Pancreas (tissue), 10 donors: ENCODE measurements at places on chromosomes 12 and 14. TPM values are rescaled to one million over a fixed set of nuclear protein-coding genes. Genes with fewer than 3 reads are reported as not detected.

DNA sequence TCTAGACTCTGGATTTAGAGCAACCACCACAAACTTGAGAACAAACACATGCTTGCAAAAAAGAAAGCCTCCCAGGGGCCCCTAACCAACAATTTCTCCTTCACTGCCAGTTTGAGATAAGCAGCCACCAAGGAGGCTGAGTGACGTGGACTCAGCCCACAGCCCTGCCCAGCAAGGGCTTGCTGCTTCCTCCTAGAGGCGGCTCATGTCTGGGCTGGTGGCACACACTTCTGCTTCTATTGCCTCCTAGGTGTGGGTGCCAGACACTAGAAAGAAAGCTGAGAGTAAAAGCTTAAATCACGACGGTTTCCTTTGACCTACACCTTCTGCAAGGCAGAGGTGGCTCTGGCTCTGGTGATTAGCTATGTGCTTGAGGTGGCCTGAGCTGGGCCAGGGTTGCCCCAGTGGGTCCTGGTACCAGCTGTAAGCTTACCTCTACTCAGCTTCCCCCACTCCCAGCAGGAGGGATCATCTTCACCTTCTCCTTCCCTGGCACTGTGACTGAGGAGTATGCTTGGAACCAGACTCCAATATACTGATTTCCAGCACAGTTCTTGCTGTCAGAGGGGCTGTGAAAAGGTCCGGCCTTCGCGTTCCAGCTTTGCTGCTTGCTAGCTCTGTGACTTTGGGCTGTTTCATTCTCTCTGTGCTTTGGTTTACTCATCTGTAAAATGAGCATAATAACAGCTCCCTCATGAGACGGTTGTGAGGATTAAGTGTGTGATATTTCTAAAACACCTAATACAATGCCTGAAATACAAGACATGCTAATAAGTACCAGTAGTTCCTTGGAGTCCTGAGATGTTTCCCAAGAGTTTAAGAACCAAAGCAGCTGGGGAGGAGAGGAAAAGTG is 89.7 kb upstream of the PARP11 start:
- DNase-seq: no peak

DNA sequence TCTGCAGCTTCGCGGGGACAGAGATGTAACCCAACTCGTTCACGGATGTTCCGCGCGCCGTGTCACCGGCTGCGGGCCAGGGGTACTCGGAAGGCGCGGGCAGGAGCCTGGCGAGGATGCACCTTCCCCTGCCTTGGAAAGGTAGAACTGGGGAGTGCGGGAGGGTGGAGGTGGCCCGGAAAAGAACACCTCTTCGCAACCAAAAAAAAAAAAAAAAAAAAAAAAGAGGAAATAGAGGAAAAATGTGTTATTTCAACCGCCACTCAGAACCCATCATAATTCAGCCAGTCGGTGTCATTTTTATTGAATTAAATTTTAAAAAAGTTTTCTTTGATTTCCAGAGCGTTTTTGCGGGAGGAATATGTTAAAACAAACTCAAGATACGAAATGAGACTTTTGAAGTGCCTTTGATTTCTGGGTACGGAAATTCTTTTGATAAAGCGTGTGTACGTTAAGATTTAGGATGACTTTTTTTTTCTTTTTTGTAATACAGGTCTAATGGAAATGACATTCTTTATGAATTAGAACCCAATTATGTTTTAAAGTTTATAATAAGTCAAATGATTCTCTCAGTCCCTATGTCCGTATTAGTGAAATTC is 8.9 kb downstream of the CDKN1B start:
- DNase-seq: no peak

DNA sequence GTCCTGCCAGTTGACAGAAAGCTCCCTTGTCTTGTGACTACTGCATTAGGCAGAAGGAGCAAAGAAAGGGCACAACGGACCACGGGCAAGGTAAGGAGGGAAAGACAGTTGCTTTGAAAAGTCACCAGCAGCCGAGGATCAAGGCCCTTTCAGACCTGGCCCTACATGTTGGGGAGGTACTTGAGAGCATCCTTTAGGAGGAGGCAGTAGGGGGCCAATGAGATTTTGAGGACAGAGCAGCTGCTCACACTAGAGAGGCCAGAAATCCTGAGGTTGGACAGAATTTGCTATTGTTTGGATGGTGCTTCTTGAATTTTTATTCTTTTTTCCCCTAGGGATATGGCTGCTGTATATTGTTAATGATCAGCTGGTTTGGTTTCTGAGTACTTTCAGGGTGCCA is 135.5 kb upstream of the PZP start:
- no peak for DNase-seq

DNA sequence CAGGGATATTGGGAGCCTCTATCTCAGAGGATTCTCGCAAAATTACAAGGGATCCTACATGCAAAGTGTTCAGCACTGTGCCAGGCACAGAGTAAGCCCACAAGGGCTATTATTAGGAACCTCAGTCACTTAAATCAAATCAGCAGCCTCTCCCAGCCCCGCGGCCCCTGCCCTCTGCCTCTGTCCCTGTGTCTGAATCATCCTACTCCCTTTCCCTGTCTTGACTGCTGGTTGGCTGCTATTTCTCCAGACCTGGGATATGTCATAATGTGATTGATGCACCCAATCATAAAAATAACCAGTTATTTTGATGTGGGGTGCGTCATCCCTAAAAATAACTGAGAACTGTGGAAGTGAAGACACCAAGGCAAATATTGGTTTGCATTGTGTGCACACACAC is 176.3 kb downstream of the KSR2 start:
- no peak for DNase-seq

The STON2 gene
- 4.0 TPM for total RNA-seq
